ENCODE measurements at places on chromosomes 2 and 18.

DNA sequence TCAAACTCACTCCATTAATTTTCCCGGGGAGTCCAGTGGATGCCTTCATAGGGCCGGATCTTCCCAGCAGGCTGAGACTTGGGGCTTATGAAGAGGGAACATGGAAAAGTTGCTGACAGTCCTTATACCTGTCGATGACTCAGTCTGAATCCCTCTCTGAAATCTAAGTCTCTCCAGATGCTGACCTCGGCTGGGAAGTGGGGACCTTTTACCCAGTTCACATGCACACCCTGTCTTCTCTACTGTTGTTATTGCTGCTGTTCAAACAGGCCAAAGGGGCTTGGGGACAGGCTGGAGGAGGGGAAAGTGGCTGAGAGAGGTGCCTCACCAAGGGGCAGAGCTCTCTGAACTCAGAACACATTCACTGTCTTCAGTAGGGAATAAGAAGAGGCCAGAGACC is 4.1 kb upstream of the TNP1 start:
- no peak for DNase-seq

DNA sequence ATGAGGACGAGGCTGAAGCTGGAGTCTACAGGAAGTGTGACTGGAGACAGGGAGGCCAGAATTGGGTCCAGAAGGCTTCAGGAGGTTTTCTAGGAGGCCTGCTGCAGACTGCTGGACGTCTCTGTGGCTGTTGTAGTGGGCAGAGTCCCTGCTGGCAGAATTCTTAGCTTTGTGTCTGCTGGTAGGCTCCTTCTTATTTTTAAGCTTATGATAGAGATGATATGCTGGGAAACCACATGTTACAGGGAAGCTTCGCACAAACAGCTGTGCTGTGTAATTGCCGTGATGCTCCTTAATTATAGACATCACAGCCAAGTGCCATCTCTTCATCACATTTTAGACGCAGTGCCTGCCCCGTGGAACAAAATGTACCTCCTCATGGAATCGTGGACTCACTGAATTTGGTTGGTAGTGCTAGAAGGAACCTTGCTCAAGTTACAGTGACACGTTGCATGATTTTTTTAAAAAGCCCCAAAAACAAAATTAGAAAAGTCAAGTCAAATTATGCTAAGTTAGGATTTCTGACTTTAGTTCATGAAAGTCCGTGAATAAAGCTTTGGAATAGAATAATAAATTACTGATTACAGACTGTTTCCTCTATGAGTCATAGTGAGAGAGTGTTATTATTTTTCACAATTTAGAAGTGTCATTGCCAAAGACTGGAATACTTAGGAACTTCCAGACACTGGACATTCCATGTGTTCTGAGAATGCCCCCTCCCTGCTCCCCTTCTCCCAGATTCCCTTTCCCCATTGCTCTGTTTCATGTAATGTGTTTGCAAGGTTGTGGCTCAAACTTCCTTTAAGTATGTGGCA is 144.1 kb downstream of the FHOD3 start:
- no peak for DNase-seq

DNA sequence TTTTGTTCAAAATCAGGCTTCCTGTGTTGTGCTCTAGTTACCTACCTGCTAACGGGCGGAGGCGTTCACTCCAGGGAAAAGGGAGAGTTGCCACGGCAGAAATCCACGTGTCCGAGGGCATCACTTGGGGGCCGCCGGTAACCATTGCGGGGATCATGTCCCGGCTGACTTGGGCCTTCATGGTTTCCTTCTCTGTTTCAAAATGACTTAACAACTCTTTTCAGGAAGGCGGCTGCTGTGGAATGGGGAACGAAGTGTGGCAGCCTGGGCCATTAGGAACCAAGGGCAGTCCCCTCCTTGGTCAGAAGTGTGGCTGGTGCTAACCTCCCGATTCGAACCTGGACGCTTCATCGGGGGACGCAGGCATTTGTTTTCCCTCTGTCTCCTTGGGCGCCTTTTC is 56.8 kb downstream of the INPP5D start:
- no peak for DNase-seq

DNA sequence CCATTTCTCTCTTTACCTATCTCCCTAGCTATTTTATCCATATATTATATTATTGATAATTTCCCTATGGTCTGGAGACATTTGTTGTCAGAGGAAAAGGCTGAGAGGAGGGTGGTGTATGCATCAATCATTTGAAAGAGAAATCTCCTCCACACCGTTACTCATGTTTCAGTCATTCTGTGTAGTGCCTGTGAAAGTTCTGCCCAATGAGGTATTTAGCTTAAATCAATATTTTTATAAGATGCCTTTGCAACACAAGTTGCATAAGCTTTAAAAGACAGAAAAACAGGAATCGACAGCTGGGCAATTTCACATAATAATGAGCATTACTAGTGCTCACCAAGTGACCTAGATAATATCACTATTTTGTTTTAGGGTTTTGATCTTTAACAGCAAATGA is 363.7 kb upstream of the FSIP2 start:
- no peak for DNase-seq

DNA sequence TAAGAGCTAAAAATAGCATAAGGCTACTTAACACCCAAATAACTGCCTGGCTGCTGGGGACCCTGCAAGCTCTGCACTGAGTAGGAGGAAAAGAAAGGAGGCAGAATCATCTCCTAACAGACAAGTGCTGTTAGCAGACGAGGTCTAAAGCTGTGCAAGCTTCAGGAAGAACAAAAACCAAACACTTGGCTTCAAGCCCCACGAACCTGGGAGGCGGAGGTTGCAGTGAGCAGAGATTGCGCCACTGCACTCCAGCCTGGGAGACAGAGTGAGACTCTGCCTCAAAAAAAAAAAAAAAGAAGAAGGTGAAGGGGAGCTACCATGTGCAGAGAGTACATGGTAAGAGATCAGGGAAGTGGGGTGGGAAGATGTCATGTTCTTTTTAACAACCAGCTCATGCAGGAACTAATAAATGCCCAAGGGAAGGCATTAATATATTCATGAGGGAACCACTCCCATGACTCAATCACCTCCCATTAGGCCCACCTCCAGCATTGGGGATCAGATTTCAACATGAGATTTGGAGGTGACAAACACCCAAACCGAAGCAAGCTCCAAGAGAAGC is 28.8 kb upstream of the INO80C start:
- DNase-seq = no peak

- no peak for DNase-seq
These were observed 235.2 kb downstream of the SH3RF3 start for GRCh38 chr2:109364217-109364616.

GRCh38 chr18:76668546-76668945 is 153.8 kb upstream of the ZNF236 start:
- DNase-seq = no peak

DNA sequence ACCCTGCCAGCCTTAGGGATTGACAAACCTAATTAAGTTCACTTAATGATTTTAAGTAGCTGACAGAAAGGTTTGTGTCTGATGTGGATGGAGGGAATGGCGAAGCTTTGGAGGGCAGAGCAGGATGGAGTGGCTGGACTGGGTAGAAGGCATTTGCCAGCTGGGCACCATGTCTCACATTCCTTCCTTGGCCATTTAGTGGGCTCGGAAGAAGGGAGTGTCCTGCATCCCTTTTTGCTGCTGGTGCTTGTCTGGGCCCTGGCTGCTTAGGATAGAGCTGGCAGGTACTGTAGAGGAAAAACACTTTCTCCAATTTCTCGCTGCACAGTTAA is 166.7 kb downstream of the CLIP4 start:
- no peak for DNase-seq

DNA sequence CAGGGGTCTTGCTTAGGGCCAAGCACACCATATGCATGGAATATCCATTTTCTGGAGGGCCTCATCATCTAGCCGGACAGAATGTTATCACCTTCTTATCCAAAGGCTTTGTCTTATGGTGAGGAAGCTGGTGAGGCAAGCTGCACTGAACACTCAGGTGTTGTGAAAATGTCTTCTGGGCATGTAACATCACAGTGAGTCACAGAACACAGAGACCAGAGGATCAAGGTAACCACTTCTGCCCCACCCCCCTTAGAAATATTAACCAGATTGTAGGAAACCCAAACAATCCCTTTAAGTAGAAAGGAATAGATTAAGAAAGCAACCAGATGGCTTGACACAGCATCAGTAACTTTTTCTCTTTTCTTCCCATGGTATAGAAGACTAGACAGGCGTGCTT is 51.1 kb downstream of the MYO5B start:
- DNase-seq = no peak

- no peak for DNase-seq
These were observed 836.7 kb downstream of the CBLN2 start for GRCh38 chr18:71707400-71707799.

DNA sequence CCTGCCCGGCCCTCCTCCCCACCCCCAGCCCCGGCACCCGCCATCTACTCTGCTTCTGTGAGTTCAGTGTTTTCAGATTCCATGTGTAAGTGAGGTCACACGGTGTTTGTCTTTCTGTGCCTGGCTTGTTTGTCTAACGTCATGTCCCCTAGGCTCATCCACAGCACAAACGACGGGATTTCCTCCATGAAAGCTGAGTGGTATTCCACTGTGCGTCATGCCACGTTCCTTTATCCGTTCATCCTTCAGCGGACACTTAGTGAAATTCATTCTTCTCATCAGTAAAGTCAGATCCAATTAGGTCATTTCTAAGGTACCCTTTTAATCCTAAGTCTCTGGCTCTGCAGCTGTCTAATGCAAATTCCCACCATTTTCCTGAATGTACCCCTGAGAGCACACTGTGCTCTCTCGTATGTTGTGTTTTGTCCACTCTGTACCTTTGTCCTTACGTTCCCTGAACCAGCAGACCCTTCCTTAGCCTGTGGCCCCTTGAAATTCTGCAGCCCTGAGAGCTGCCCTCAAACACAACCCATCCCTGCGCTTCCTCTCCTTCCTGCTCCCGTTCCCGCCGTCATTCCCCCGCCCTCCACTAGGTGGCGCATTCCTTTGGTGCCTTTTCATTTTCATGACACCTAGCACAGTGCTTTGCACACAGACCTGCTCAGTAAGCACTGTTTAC is 44.1 kb downstream of the TRAPPC12 start:
- no peak for DNase-seq

GRCh38 chr2:231321556-231322334 is 73.8 kb upstream of the B3GNT7 start:
- no peak for DNase-seq

DNA sequence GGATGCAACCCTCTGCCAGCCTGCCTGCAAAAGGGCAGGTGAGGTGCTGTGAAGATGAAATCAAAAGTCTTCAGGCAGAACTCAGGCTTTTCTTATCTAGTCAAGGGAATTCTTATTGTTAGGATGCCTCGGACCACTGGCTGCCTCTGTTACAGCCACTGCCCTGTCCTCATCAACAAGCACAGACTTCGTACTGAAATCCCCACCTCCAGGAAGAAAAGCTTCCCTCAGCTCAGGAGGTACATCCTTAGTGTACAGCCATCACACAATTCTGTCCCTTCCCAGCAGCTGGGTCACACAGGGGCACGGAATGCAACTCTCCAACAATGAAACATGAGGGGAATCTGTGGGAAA is 10.1 kb upstream of the RNU4ATAC start:
- DNase-seq = no peak

GRCh38 chr18:44997174-44997573 is 316.5 kb downstream of the SETBP1 start:
- DNase-seq = no peak
